Fibroblast of the aortic adventitia (primary cell): ENCODE measurements at places on chromosomes 5 and 9. TPM values are rescaled to one million over a fixed set of nuclear protein-coding genes. Genes with fewer than 3 reads are reported as not detected.

CENPH gene
- 9.6 and 20.2 TPM in 2 replicates for total RNA-seq

QRFP gene
- total RNA-seq, result not detected in 2 replicates

SMIM33 gene
- total RNA-seq, result not detected in 2 replicates

CCDC180 gene
- total RNA-seq, result 4.2 and 27.2 TPM in 2 replicates

TAL2 gene
- not detected in 2 replicates for total RNA-seq

RANBP17 gene
- total RNA-seq, result 10.6 and 15.2 TPM in 2 replicates

DMRT2 gene
- total RNA-seq, result 0.18 TPM in 1 of 2 replicates, not detected in the other

FOXD4L5 gene
- under 0.01 TPM in 1 of 2 replicates, not detected in the other for total RNA-seq

SPINK9 gene
- not detected in 2 replicates for total RNA-seq

ISL1 gene
- total RNA-seq, result 0.18 and 2.6 TPM in 2 replicates

ZNF462 gene
- 9.1 and 30.0 TPM in 2 replicates for total RNA-seq

PPIC gene
- total RNA-seq, result 53.5 and 57.2 TPM in 2 replicates

OR1Q1 gene
- 0.81 TPM in 1 of 2 replicates, not detected in the other for total RNA-seq

SPAG8 gene
- 0.81 and 3.3 TPM in 2 replicates for total RNA-seq

GAS1 gene
- 25.0 and 107 TPM in 2 replicates for total RNA-seq

HEMGN gene
- total RNA-seq, result not detected in 2 replicates

CFAP157 gene
- total RNA-seq, result 0.09 TPM in 1 of 2 replicates, not detected in the other

RPS23 gene
- total RNA-seq, result 3,292 and 4,809 TPM in 2 replicates

C5orf58 gene
- not detected in 2 replicates for total RNA-seq

GRIN3A gene
- 0.09 TPM in 1 of 2 replicates, not detected in the other for total RNA-seq

ANKRD34B gene
- not detected in 2 replicates for total RNA-seq

HNRNPK gene
- 207 and 445 TPM in 2 replicates for total RNA-seq

C5orf15 gene
- total RNA-seq, result 31.1 and 66.6 TPM in 2 replicates

KCTD16 gene
- 7.4 and 12.6 TPM in 2 replicates for total RNA-seq

CARD9 gene
- total RNA-seq, result 1.1 and 1.4 TPM in 2 replicates

GRXCR2 gene
- 0.09 TPM in 1 of 2 replicates, not detected in the other for total RNA-seq

ADAMTS2 gene
- total RNA-seq, result 25.8 and 66.6 TPM in 2 replicates

ROPN1L gene
- total RNA-seq, result 0.63 TPM in 1 of 2 replicates, not detected in the other

CSF2 gene
- not detected in 2 replicates for total RNA-seq

CRB2 gene
- 0.08 TPM in 1 of 2 replicates, not detected in the other for total RNA-seq

GALT gene
- 22.8 and 26.8 TPM in 2 replicates for total RNA-seq

APBA1 gene
- total RNA-seq, result 2.7 and 12.4 TPM in 2 replicates

PCDHGB4 gene
- 9.0 and 17.4 TPM in 2 replicates for total RNA-seq

UBTD2 gene
- 21.5 and 28.4 TPM in 2 replicates for total RNA-seq

MUSK gene
- total RNA-seq, result 1.4 TPM in 1 of 2 replicates, not detected in the other

TMEM250 gene
- total RNA-seq, result 46.1 and 87.9 TPM in 2 replicates

ST6GALNAC6 gene
- total RNA-seq, result 26.5 and 85.0 TPM in 2 replicates

TNFSF8 gene
- total RNA-seq, result not detected in 2 replicates

IFNA21 gene
- total RNA-seq, result not detected in 2 replicates

CCL28 gene
- 5.1 and 5.6 TPM in 2 replicates for total RNA-seq

TRPM3 gene
- total RNA-seq, result 8.8 and 20.5 TPM in 2 replicates

ECSCR gene
- total RNA-seq, result 0.36 and 1.1 TPM in 2 replicates

F2RL1 gene
- total RNA-seq, result 3.1 and 35.1 TPM in 2 replicates

TNFSF15 gene
- 0.41 and 2.4 TPM in 2 replicates for total RNA-seq

BTNL3 gene
- total RNA-seq, result not detected in 2 replicates
